Activated CD4-positive, alpha-beta memory T cell treated with anti-CD3 and anti-CD28 coated beads, Interleukin-2, amount 10 ng/mL, durations not matched to agents 7 days and 5 days (primary cell): ENCODE measurements at places on chromosomes 7 and 10. TPM values are rescaled to one million over a fixed set of nuclear protein-coding genes. Genes with fewer than 3 reads are reported as not detected.

- DNase-seq: no peak
These were observed 110.7 kb downstream of the CYTH3 start for GRCh38 chr7:6161463-6162330.

- no peak for DNase-seq
These were observed 291.2 kb downstream of the AUTS2 start for GRCh38 chr7:69889338-69889975.

- DNase-seq: no peak
These were observed 137.5 kb upstream of the MGMT start for GRCh38 chr10:129329385-129330055.

DNA sequence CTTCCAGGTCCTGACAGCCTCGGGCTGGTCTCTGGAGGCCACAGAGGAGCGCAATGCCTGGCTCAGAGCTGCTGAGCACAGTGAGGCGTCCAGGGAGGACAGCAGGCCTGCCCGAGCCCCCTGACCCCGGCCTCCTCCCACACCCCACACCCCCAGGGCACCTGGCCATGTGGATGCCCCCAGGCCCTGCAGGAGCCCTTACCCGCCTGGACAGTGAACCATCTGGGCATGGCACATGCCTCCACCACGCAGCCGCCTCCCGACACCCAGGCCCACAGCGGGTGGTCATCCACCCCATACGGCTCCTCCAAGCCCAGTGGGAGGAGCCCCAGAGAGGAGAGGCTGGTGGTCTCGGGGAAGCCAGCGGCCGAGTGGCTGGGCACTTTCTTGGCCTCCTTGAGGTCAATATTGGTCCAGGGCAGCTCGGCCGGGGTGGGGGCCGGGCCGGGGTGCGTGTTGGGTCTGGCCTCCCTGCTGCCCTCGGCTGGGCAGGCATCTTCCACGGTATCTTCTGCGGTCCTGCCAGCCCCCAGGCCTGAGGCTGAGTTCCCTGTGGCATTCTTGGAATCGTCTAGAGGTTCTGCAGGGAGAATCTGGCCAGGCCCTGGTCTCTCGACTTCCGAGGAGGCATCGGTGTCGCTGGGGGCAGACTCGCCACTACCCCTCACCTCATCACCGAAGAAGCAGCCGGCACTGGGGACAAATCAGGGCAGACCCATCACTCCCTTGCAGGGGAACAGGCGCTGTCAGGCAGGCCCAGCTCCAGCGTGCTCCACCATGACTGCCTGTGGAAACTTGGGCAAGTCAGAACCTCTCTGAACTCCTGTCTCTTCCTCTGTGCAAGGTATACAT lies 18.6 kb downstream of the TECPR1 start:
- no peak for DNase-seq

GRCh38 chr10:13930120-13930519 lies 343.4 kb downstream of the PRPF18 start:
- DNase-seq: peak; percentile 18

DNA sequence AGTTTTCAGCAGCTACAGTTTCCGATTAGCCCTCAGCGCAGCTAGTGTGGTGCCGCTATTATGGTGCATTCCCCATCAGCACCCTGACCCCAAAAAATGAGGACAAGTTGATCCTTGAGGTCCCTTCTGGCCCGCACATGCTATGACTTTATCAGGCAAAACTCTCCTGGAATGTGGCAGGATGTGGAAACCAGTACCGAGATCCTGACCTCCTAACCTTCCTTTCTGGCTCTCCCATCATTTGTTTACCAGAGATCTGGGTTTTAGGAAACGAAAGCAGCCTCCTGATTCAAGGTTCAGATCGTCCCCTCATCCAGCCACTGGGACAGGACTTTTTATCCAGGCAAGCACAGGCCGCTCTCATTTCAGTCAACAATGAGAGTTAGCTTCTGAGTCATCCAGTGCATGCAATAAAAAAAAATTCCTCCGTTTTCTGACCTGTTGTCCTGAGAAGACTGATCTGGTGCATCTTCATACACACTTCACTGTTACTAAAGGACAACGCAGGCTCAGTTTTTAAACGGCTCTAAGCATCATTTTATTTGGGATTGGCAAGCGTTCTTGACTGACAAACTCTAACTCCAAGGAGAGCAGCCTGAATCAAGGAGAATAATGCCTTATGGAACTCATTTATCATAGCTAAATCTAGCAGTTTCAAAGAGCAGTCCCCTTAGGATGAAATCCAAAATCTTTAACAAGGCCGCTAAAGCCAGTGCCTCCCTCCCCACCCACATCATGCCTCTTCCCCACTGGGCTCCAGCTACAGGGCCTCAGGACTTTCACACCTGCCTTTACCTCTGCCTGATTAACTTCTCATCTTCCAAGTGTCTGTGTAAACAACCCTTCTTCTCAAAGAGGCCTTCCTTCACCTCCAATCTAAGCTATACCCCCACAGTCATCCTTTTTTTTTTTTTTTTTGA lies 17.1 kb downstream of the PDLIM1 start:
- no peak for DNase-seq

- DNase-seq: no peak
These were observed 96.8 kb downstream of the CYTH3 start for GRCh38 chr7:6175645-6176044.

DNA sequence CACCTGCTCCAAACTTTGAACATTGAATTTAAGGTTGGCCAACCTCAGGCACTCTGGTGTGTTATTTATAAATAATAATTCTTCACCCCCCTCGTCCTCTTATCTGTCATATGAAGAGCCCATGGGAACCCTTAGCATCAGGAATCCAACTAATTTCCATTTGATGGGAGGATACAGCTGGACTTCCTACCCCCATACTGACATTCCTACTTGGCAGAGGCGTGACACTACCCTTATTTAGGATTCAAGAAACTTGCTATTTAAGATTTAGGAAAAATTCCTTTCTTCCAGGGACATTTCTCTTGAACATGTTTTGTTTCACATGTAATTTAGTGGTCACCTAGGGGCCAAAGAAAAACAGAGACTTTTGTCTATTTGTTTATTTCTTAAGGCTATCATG lies 171.9 kb upstream of the NRP1 start:
- DNase-seq: no peak

DNA sequence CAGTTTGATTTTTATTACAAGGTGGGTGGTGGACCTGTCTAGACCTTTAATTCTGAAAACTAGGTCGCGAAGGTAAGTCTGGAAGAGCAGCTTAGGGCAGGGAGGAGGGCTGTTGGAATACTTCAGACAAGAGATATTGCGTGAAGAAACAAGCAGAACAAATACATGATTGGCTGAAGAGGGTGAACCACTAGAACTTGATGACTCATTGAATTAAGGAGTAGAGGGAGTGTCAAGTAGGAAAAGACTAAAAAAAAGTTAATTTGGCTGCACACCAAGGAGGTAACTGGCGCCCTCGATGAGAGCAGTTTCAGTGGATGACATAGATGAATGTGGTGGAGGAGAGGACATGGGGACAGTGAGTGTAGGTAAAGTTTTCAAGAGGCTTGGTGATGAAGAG lies 41.3 kb downstream of the WNT2 start:
- DNase-seq: no peak

- no peak for DNase-seq
These were observed 47.3 kb downstream of the FRMPD2 start for GRCh38 chr10:48227213-48227612.

GRCh38 chr10:125087897-125088215 lies 72.5 kb downstream of the CTBP2 start:
- DNase-seq: no peak

- DNase-seq: no peak
These were observed 34.3 kb upstream of the SMC3 start for GRCh38 chr10:110533149-110533548.

GRCh38 chr10:62053860-62054259 lies 152.4 kb downstream of the ARID5B start:
- DNase-seq: no peak

- no peak for DNase-seq
These were observed 20.7 kb downstream of the ANTXRL start for GRCh38 chr10:46307281-46308112.

- DNase-seq: no peak
These were observed 28.7 kb downstream of the PDZD8 start for GRCh38 chr10:117346574-117346973.

- DNase-seq: no peak
These were observed 768.3 kb downstream of the SORCS1 start for GRCh38 chr10:106396192-106396591.

DNA sequence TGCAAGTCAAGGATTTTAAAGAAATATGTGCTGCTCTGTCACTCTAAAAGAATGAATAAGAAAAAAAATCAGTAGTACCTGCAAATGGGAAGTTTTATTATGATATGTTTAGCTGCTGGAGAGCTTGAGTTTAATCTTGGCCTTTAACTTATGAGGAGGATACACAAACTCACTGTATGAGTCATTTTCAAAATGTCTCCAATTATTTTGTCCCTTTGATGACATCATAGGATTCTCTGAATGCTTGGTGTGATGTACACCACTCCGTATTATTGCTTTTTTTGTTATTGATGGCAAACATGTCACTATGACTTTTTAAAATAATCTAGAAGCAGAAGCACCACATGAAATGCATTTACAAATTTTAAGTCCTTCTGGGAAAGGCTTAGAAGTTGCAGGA lies 125.8 kb downstream of the RALA start:
- no peak for DNase-seq

GRCh38 chr10:24556750-24557742 lies 166.6 kb downstream of the ARHGAP21 start:
- no peak for DNase-seq

GRCh38 chr7:134318443-134318842 lies 1.7 kb upstream of the SLC35B4 start:
- DNase-seq: no peak

- DNase-seq: no peak
These were observed 1.2 kb upstream of the INPP5A start for GRCh38 chr10:132536241-132536876.

- no peak for DNase-seq
These were observed 144.5 kb upstream of the FEZF1 start for GRCh38 chr7:122448893-122449589.

The AKR1D1 gene
- total RNA-seq: not detected

The EPO gene
- total RNA-seq: not detected

The NPC1L1 gene
- not detected for total RNA-seq

The GRID1 gene
- total RNA-seq: not detected

The PRSS58 gene
- total RNA-seq: not detected

The TMEM213 gene
- total RNA-seq: 0.73 TPM

The SH2D4B gene
- total RNA-seq: 0.15 TPM

The STAMBPL1 gene
- total RNA-seq: 48.5 TPM
